ENCODE measurements at places on chromosomes 2 and 18. TPM values are rescaled to one million over a fixed set of nuclear protein-coding genes. Genes with fewer than 3 reads are reported as not detected.

DNA sequence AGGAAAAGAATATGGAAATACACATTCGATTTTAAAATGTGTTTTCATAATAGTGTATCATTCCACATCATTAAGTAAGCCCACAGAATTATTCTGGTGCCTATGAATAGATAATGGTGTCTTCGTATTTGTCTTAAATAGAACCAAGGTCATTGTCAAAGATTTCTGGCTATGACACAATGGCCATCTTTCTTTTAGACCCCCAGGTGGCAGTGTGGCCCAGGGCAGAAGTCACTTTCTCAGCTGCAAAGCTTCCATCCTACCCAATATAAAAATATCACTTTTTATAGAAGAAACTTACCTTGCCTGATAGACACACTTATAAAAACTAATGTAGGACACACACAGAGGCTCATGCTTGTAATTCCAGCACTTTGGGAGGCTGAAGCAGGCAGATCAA lies 57.5 kb downstream of the ZRANB3 start:
- peak; percentile 21 for DNase-seq

DNA sequence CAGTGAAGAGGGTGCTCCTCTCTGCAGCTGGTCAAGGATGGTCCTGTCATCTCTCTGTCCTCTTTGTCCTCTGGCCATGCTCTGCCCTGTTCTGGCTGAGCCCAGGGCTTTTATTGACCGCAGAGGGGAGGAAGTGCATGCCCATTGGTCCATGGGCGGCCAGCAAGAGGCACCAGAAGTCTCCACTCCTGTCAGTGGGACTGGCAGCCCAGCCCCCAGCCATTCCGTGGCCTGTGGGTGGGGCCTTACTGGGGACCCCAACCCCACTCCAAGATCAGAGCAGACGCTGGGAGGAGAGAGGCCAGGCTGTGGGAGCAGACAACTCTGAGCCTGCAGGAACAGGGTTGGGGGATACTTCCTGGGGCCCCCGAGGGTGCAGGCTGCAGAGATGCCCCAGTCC lies 156.9 kb downstream of the CTNNA2 start:
- DNase-seq = no peak

- no peak for DNase-seq
These were observed 121.0 kb upstream of the SLC39A10 start for GRCh38 chr2:195535911-195536522.

DNA sequence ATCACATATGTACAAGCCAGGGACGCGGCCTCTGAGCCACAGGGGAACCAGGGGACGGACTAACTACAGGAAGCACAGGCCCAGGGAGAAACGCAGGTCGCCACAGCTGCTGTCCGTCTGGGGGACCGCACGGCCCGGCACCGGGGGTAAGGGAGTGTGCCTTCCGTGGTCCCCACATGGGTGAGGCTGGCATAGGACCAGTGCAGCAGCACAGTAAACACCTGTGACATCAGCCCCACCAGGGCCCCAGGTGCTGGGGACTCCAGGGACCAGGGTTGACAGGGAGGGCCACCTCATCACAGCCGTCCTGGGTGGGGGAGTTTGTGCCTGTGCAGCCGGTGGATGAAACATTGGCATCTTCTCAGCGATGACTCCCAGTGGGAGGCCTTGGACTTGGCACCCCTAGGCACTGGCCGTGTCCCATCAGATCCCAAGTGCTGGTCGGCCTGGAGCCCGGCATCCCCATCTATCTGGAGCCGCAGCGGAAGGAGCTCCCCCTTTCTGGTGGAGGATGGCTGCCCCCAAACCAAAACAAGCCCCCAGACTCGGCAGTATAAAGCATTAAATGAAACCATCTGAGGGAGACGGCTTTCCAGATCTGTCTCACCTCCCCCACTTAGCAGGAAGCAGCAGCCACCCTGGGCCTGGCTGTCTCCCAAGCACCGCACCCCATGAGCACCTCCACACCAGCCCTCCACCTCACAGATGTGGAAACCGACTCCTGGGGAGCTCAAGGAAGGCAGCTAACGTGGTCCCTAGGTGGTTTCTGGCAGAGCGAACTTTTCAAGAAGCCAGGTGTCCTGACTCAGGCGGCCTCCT lies 22.5 kb downstream of the AQP12A start:
- no peak for DNase-seq

- no peak for DNase-seq
These were observed 486.7 kb upstream of the SALL3 start for GRCh38 chr18:78492813-78493371.

DNA sequence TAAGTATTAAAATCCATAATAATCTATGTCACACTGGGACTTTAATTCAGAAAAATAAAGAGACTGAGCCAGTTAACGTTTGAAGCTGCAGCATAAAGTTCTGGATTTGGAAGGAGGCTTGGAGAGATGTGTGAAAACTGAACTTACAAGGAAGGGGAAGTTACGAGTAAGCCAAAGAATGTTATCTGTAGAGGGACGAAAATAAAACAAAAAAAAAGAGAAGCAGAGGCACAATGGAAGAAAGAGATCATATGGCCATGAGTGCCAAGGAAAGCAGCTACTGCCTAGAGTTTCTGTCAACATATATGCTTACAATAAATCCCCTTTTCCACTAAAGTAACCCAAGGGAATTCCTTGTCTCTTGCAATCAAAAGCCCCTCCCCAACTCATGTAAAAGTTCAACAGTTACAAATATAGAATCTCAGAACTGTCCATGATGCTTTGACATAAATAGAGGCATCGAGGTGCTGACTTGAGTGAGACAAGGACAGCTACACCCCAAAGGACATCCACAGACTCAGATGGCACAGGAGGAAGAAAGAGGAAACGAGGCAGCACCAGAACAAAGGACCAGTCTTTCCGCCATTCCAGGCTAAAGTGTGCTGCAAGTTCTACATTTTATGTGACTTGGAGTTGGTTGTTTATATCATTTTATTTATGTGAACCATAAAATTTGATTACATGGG lies 16.1 kb upstream of the ARL5A start:
- DNase-seq = no peak

DNA sequence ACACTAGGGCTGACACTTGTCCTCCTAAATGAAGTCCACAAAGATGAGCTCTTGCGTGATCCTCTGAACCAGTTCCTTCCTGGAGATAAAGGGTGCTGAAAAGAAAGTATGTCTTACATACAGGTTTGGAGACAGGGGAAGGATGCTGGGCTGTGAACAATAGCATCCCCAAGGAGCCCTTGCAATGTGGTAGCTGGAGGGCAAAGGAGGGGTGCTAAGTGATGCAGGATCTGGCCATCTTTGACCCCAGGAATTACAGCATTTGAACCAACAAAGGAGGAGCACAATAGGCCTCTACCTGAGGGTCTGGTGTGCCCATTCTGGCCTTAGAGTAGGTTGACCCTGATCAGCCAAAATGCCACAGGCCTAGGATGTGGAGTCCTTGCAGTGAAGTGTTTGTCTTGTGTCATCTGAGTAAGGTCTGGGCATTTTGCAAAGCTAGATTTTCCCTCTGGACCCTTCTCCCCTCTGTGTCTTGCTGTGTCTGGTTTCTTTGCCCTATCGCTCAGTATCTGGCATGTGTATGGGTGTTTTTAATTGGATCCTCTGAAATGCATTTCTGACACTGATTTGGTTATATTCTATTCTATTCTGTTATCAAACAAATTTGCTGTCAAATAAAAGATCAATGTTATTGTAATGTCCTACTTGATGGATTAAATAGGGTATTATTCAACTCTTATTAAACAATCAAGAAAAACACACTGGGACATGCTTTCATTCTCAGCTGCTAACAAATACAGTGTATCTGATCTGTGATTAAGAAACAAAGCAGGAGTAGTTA lies 364.8 kb upstream of the MEIS1 start:
- DNase-seq = no peak

DNA sequence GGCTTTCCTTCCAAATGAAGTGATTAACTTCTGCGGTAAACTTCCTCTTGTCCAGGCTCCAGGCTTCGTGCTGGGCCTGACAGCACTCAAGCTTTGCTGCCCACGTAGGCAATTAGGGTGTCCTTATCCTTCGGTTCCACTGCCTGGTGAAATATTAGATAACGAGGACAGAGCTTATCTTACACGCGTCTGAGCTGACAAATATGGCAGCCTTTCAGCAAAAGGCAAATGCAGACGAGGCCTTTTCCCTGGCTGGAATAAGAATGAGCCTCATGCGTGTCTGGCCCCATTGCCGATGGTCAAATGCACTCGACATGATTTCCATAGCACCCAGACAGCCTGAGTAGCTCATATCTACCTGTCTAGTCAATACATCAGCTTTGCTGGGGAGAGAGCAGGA lies 141.5 kb downstream of the FAM210A start:
- DNase-seq = no peak

GRCh38 chr2:200567932-200568331 lies 17.9 kb upstream of the AOX1 start:
- no peak for DNase-seq

DNA sequence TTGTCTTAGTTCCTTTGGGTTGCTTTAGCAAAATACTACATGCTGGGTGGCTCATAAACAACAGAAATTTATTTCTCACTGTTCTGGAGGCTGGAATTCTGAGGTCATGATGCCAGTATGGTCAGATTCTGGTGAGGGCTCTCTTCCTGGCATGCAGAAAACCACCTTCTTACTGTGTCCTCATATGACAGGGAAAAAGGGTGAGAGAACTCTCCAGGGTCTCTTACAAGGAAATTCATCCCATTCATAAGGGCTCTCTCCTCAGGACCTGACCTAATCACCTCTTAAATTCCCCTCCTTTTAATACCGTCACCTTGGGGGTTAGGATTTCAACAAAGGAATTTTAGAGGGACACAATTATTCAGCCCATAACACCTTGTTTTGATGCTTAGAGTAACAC lies 243.1 kb upstream of the TNP1 start:
- no peak for DNase-seq

GRCh38 chr2:235543128-235543750 lies 49.4 kb downstream of the AGAP1 start:
- DNase-seq = peak; percentile 22

- DNase-seq = peak; percentile 38
These were observed 220.8 kb downstream of the SH3RF3 start for GRCh38 chr2:109349503-109350465.

DNA sequence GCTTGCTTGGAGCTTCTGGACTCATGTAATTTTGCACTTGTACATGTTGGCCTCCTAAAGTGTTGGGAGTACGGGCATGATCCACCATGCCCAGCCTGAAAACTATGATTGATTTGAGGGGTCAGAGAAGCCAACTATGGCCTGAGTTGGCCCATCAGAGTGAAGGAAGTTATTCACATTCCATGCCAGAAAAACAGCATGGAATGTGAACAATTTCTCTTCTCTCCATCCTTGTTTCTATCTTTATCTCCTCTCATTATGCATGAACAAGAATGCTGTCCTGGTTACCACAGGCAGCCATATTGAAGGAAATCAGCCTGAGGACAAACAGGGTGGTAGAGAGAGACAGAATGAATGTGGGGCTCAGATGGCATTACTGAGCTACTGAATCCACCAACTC lies 3.5 kb upstream of the CD226 start:
- no peak for DNase-seq

GRCh38 chr18:58268849-58269248 lies 224.8 kb downstream of the NEDD4L start:
- DNase-seq = no peak

DNA sequence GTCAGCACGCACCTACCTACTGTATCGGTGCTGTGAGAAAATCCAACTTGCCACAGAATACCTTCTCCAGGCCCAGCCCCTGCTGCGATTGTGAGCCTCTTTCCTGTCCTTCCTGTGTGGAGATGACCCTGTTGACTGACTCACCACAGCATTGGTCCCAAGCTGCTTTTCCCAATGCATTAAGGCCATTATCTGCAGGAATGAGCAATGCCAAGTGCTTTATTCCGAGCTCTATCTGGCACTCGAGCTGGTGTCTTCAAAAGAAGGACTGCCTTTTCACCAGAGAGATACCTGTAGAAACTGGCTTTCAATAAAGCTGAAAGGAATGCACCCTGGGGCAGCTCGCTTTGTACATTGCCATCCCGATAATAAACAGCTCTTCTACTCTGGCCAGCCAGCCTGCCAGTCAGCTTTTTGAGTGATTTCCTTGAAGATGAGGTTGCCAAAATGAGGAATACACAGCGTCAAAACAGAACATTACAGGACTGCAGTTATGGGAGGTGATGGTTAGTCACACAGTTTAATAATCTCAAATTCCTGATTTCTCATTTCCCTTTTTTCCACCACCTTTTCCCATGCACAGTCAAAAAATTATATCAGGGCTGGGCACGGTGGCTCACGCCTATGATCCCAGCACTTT lies 8.3 kb upstream of the RNF103 start:
- DNase-seq = no peak

GRCh38 chr18:24809173-24809950 lies 348.9 kb downstream of the HRH4 start:
- no peak for DNase-seq

DNA sequence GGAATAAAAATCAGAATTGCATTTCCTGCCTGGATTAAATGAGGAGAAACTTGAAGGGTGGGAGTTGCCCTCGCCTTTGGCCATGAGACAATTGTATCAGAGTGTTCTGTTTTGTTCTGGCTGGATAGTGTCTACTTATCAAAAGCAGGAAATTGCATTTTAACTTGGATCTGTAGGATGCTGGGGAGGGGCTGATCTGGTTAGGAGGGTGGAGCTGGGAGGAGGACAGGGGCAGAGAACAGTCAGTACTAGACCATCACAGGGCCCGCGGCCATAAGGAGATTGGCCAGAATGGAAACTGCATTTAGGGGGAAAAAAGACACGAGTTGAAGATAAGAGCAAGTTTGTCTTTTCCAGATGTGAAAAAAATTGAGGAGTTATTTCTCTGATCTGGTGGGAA lies 199.1 kb upstream of the POU3F3 start:
- no peak for DNase-seq

DNA sequence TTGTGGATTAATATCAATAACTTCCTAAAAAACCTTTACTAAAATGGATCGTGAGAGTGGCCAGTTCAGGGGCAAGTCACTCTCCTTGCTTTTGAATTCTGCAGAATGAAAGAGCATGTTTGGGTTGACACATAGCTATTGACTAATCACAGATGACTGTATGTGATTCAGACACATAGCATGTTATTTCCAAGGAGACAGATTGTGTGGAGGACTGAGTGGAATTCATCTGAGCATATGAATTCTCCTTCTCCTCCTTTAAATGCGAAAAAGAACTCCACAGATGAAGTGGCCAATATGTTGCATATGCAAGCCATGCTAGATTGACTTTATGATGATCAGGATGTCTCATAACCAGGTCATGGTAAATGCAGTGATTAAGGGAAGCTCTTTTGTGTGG lies 249.4 kb upstream of the FAM98A start:
- DNase-seq = no peak

FIGN gene
- 23.1 TPM for total RNA-seq

FZD7 gene
- total RNA-seq = 153 TPM

PKDCC gene
- total RNA-seq = 27.3 TPM

HOXD8 gene
- not detected for total RNA-seq

LANCL1 gene
- 35.9 TPM for total RNA-seq

DNAH6 gene
- 0.18 TPM for total RNA-seq

GPR39 gene
- total RNA-seq = 0.74 TPM

KLF11 gene
- 14.4 TPM for total RNA-seq

CSRNP3 gene
- total RNA-seq = 7.3 TPM

COX7A2L gene
- total RNA-seq = 99.5 TPM

KLHL14 gene
- total RNA-seq = 4.8 TPM

CABYR gene
- 19.3 TPM for total RNA-seq

Measured in WTC11 (cell line).